ENCODE measurements at places on chromosomes 1 and 21. TPM values are rescaled to one million over a fixed set of nuclear protein-coding genes. Genes with fewer than 3 reads are reported as not detected.

The ACTN2 gene
- not detected for total RNA-seq

The CFAP74 gene
- not detected for total RNA-seq

The PCP4 gene
- total RNA-seq, result not detected

The CHRNB2 gene
- total RNA-seq, result not detected

The HNRNPCL1 gene
- not detected for total RNA-seq

The C1orf74 gene
- 1.9 TPM for total RNA-seq

The KRTAP13-2 gene
- total RNA-seq, result not detected

The VANGL1 gene
- total RNA-seq, result 19.8 TPM

The STUM gene
- total RNA-seq, result 0.25 TPM

The VPS26C gene
- 68.4 TPM for total RNA-seq

The AGT gene
- total RNA-seq, result not detected

The NTMT2 gene
- not detected for total RNA-seq

The PLD5 gene
- total RNA-seq, result not detected

The EDN2 gene
- total RNA-seq, result not detected

The PTCH2 gene
- under 0.01 TPM for total RNA-seq

The BRWD1 gene
- total RNA-seq, result 50.7 TPM

The SSX2IP gene
- total RNA-seq, result 1.3 TPM

The ZNF683 gene
- total RNA-seq, result not detected

The TTC34 gene
- total RNA-seq, result under 0.01 TPM

The GSTM5 gene
- total RNA-seq, result not detected

The CEP104 gene
- 12.2 TPM for total RNA-seq

The RHOU gene
- total RNA-seq, result 18.9 TPM

The IFI44 gene
- 14.0 TPM for total RNA-seq

The RSPH1 gene
- total RNA-seq, result not detected

The SLC25A34 gene
- 0.26 TPM for total RNA-seq

The OR2M3 gene
- total RNA-seq, result not detected

The RPTN gene
- total RNA-seq, result not detected

The PADI1 gene
- total RNA-seq, result under 0.01 TPM

The RNF186 gene
- not detected for total RNA-seq

The TRIM62 gene
- total RNA-seq, result 1.7 TPM

The ADARB1 gene
- total RNA-seq, result 23.9 TPM

The CITED4 gene
- total RNA-seq, result 2.8 TPM

The KIF14 gene
- total RNA-seq, result 2.1 TPM

The ELOVL1 gene
- total RNA-seq, result 64.4 TPM

The TRNP1 gene
- total RNA-seq, result 1.4 TPM

The TMEM54 gene
- 20.1 TPM for total RNA-seq

The JAM2 gene
- total RNA-seq, result 1.4 TPM

The EGLN1 gene
- 49.7 TPM for total RNA-seq

The ESRRG gene
- total RNA-seq, result not detected

The BGLAP gene
- total RNA-seq, result 0.63 TPM

The ADORA1 gene
- not detected for total RNA-seq

The HES3 gene
- total RNA-seq, result not detected

The GNG4 gene
- total RNA-seq, result 0.13 TPM

The CR1L gene
- total RNA-seq, result not detected

The ANGPTL3 gene
- not detected for total RNA-seq

The TRPM2 gene
- total RNA-seq, result 0.25 TPM

The RAP1GAP gene
- not detected for total RNA-seq

The S100A7 gene
- not detected for total RNA-seq

The OR2G6 gene
- not detected for total RNA-seq

All from dermis microvascular lymphatic vessel endothelial cell (primary cell).